Osteoblast (primary cell): ENCODE measurements at places on chromosomes 12 and 14. TPM values are rescaled to one million over a fixed set of nuclear protein-coding genes. Genes with fewer than 3 reads are reported as not detected.

GRCh38 chr14:103899833-103900232, 28.4 kb upstream of the TDRD9 start:
- no peak overlapping the region for H3K27ac ChIP-seq
- no peaks in the 10 kb centered on the region for H3K36me3 ChIP-seq
- no peak overlapping the region for H3K4me3 ChIP-seq
- H3K4me1 ChIP-seq, result no peaks in the 10 kb centered on the region

DNA sequence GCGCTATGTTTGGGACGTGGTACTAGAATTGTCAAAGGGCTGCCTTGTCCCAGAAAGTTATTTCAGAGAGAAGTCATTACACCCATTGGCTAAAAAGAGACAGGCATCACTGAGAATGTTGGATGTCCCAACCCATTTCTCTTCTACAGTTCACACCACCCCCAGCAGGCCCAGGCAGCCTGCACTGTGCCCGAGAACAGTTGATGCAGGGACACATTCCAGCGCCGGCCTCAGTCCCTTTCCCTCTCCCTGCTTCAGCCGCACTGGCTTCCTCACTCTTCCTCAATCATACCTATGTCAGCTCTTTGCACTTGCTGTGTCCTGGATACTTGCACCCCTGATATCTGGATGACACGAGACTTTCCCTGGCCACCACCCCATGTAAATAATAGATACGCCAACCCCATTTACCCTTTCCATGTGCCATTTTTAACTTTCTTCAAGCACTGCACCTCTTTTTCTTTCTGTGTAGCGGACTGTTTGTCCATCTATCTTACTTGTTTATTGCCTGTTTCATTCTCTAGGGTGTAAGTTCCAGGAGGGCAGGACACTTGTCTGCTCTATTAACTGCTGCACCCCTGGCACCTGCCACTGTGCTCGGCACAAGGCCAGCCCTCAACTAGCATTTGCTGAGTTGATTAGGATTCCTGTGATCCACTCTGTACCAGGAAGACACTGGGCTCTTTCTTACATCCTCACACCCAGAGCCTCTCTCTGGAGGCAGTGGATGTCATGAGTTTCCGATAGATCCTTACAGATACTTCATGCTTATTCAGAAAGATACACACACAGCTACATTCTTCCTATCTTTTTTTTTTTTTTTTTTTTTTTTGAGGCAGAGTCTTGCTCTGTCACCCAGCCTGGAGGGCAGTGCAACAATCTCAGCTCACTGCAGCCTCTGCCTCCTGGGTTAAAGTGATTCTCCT, 76.6 kb upstream of the CEP83 start:
- no peaks in the 10 kb centered on the region for H3K36me3 ChIP-seq
- H3K27me3 ChIP-seq, result peaks cover 19% of the 10 kb centered on the region
- DNase-seq, result no peak
- no peak overlapping the region for H3K27ac ChIP-seq
- H3K4me3 ChIP-seq, result no peak overlapping the region

DNA sequence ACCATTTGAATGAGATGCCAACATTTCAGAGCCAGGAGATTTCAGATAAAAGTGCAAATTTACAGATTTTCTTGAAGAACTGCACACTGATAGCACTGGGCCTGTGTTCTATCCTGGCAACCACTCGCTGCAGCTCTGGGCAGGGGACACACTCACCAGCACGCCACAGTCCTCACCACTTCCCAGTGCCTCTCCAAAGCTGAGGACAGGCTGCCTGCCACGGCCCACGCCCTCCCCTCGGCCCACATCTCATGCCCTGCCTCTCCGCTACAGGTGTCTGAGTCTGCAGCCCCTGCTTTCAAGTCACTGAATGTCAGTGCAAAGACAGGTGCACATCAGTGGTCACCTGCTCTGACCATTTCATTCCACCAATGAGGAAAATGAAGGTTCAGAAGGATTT, 12.7 kb downstream of the CAMKK2 start:
- no peak overlapping the region for H3K4me3 ChIP-seq
- H3K27ac ChIP-seq, result no peak overlapping the region
- no peaks in the 10 kb centered on the region for H3K27me3 ChIP-seq
- H3K36me3 ChIP-seq, result peaks cover 5% of the 10 kb centered on the region

DNA sequence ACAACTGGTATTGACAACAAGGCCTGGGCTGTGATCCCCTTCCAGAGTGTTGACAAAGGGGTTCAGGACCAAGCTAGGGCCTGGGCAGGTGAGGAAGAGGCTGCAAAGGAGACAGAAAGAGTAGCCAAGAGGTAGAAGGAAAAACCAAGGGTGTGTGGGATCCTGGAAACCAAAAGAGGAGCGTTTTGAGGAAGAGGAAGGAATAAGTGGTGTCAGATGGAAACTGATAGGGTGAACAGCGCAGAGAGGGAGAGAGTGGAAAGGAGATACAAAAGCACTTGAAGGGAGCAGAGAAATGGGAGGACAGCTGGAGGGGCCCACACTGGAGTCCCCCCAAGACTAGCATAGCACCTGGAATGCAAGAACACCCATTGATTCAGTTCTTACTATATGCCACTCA, 8.3 kb upstream of the HVCN1 start:
- H3K36me3 ChIP-seq, result no peaks in the 10 kb centered on the region

DNA sequence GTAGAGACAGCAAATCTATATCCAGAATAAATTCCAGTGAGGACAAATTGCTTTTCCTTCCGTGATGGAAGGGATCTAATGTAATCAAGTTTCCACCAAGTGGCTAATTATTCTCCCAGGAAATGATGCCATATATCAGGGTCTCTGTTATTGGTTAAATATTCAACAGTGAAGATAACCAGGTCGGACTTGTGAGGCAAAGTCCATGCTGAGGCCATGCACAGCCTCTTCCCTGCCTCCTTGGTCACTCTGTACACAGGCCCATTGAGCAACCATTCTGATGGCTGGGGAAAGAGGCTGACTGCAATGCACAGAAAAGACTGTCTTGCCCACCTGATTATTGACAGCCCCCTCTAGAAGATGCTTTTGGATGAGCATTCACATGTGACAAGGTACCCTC, 90.1 kb downstream of the TNFAIP2 start:
- H3K4me1 ChIP-seq, result no peaks in the 10 kb centered on the region
- no peak overlapping the region for H3K4me3 ChIP-seq
- H3K27me3 ChIP-seq, result peaks cover 26% of the 10 kb centered on the region
- H3K36me3 ChIP-seq, result no peaks in the 10 kb centered on the region

DNA sequence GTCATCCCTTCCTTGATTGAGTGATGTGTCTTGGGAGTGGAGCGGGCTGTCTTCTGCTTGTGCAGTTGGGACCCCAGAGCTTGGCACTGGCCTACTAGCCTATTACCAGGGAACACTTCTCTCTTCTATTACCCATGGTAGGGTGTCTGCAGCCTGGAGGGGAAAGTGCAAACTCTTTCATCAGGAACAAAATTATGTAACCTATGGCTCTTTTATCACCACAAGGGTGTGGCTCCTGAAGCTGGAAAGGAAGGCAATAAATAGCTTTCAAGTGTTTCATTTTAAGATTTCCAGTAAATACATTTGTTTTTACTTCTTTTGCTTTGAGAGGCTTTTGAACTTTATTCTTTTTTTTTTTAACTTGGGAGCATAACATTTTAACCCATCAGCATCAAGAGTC, 349.7 kb upstream of the FAR2 start:
- DNase-seq, result no peak
- peaks cover 4% of the 10 kb centered on the region for H3K4me1 ChIP-seq
- no peak overlapping the region for H3K4me3 ChIP-seq

- H3K4me1 ChIP-seq, result peaks cover 12% of the 10 kb centered on the region
- H3K27ac ChIP-seq, result no peak overlapping the region
- no peaks in the 10 kb centered on the region for H3K36me3 ChIP-seq
- peaks cover 9% of the 10 kb centered on the region for H3K27me3 ChIP-seq
- no peak overlapping the region for H3K4me3 ChIP-seq
Measured at GRCh38 chr12:6274231-6275221, 36.0 kb upstream of the PLEKHG6 start.

DNA sequence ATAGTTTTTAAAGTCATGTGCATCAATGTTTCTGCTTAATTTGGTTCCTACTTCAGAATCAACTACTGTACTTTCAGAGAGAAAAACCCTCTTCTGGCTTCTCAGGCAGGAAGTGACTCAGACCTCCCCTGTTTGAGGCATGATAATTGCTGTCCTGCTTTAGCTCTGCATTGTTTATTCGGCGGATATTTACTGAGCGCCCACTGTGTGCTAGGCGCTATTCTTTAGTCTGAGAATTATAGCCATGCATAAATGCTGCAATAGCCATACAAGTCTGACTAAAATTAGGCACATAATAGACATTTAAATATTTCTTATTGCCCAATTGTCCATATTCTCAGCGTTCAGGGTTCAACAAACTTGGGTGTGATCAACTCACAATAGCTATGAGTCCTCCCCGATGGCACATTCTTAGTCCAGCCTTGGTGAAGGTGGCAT, 6.1 kb upstream of the AMIGO2 start:
- peak overlapping the region; percentile 92 for H3K27ac ChIP-seq
- H3K4me1 ChIP-seq, result peaks cover 81% of the 10 kb centered on the region
- H3K4me3 ChIP-seq, result no peak overlapping the region
- peak; percentile 34 for DNase-seq
- H3K36me3 ChIP-seq, result no peaks in the 10 kb centered on the region

- no peak overlapping the region for H3K4me3 ChIP-seq
- DNase-seq, result no peak
- H3K27me3 ChIP-seq, result no peaks in the 10 kb centered on the region
- H3K36me3 ChIP-seq, result no peaks in the 10 kb centered on the region
- no peaks in the 10 kb centered on the region for H3K4me1 ChIP-seq
Measured at GRCh38 chr14:97695456-97695981, 898.3 kb downstream of the VRK1 start.

GRCh38 chr14:84282618-84283017, 1247.3 kb upstream of the FLRT2 start:
- DNase-seq, result no peak
- no peak overlapping the region for H3K27ac ChIP-seq
- H3K4me1 ChIP-seq, result no peaks in the 10 kb centered on the region
- H3K36me3 ChIP-seq, result no peaks in the 10 kb centered on the region

- H3K4me1 ChIP-seq, result no peaks in the 10 kb centered on the region
- no peaks in the 10 kb centered on the region for H3K36me3 ChIP-seq
- no peak for DNase-seq
- H3K4me3 ChIP-seq, result no peak overlapping the region
Measured at GRCh38 chr12:125055591-125055990, 9.6 kb upstream of the AACS start.

DNA sequence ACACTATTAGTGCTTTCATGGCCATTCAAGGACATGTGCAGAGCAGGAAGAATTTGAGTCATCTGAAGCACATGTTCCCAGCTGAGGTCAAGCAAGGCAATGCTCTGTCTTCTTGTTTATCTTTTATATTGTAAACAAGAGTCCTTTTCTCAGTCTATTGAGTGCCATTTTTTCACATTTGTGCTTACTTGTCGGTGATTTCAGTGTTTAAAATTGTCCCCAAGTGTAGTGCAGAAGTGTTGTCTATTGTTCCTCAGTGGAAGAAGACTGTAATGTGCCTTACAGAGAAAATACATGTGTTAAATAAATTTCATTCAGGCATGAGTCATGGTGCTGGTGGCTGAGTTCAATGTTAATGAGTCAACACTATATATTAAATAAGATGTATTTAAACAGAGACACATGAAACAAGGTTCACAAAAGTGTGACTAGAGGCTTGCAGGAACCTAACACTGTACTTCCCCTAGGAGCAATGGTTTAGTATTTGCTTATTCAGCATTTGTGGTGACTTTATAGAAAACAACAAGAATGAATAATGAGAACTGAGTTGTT, 391.1 kb downstream of the LRIG3 start:
- H3K27me3 ChIP-seq, result no peaks in the 10 kb centered on the region
- no peak for DNase-seq
- peaks cover 37% of the 10 kb centered on the region for H3K4me1 ChIP-seq
- H3K36me3 ChIP-seq, result no peaks in the 10 kb centered on the region
- H3K27ac ChIP-seq, result peak overlapping the region; percentile 93
- no peak overlapping the region for H3K4me3 ChIP-seq

- H3K4me1 ChIP-seq, result no peaks in the 10 kb centered on the region
- H3K36me3 ChIP-seq, result no peaks in the 10 kb centered on the region
- H3K27ac ChIP-seq, result no peak overlapping the region
- peaks cover 24% of the 10 kb centered on the region for H3K27me3 ChIP-seq
Measured at GRCh38 chr14:92258934-92259333, 64.0 kb upstream of the SLC24A4 start.

DNA sequence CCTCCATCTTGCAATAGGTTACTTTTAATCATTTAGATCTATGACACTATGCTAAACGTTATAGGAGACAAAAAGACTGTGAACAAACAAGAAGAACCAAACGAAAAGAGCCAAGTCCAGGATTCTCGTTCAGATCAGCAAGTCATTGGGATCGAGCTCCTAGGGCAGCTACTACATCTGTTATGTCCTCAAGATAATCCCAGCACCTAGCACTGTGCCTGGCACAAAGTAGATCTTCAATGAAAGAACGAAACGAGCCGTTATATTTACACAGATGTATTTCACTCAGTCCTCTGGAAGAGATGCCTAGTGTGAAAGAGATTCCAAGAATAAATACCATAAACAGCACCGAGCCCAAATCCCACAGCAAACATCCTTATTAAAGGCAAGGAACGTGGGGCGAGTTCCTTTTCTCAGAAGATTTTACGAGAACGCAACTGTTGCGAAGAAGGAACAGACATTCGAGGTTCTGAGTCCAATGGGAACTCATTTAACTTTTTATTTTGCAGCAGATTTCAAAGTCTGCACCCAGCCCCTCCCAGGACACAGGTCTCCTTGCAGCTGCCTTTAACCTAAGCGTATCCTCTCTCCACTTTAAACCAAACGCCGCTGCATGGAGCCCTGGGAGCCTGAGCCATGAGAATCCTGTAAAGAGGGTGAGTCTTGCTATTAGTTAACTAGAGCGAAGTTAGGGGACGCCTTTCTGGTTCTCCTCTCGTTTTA, 544 bp upstream of the TDP1 start:
- H3K4me3 ChIP-seq, result peak overlapping the region; percentile 85
- no peak for DNase-seq
- peak overlapping the region; percentile 92 for H3K27ac ChIP-seq

- DNase-seq, result no peak
- H3K4me3 ChIP-seq, result no peak overlapping the region
- no peaks in the 10 kb centered on the region for H3K36me3 ChIP-seq
- H3K4me1 ChIP-seq, result no peaks in the 10 kb centered on the region
- no peaks in the 10 kb centered on the region for H3K27me3 ChIP-seq
Measured at GRCh38 chr12:70154960-70155589, 88.2 kb upstream of the CNOT2 start.

GRCh38 chr14:21734457-21735074, 60.9 kb upstream of the OR4E1 start:
- H3K27me3 ChIP-seq, result no peaks in the 10 kb centered on the region
- no peaks in the 10 kb centered on the region for H3K36me3 ChIP-seq
- no peak overlapping the region for H3K27ac ChIP-seq
- no peak overlapping the region for H3K4me3 ChIP-seq
- peak; percentile 66 for DNase-seq

- peak within 1 kb of the TSS; percentile 82 for H3K4me3 ChIP-seq
- peak within 1 kb of the TSS; percentile 78 for H3K27ac ChIP-seq
- DNase-seq, result peak; percentile 82
Measured at GRCh38 chr12:51270067-51270950, at the start of gene SMAGP. TSS of gene SMAGP (minus strand) at chr12:51270415. CDS start at chr12:51269278, 1,137 bp downstream.

Gene SLC6A15
- under 0.01 TPM in 1 of 2 replicates, not detected in the other for total RNA-seq

Gene PLEKHG7
- not detected in 2 replicates for total RNA-seq

Gene P3H3
- total RNA-seq, result 108 and 130 TPM in 2 replicates

Gene RPAP3
- 15.6 and 17.1 TPM in 2 replicates for total RNA-seq

Gene CYP46A1
- 0.36 and 0.59 TPM in 2 replicates for total RNA-seq

Gene HPD
- under 0.01 TPM in 1 of 2 replicates, not detected in the other for total RNA-seq

Gene OR4E2
- total RNA-seq, result not detected in 2 replicates

Gene SIRT4
- 1.1 and 1.2 TPM in 2 replicates for total RNA-seq

Gene ACTR6
- 13.6 and 19.2 TPM in 2 replicates for total RNA-seq

Gene LRRK2
- total RNA-seq, result 5.0 and 5.1 TPM in 2 replicates

Gene ZDHHC22
- total RNA-seq, result not detected in 2 replicates
